ENCODE measurements at places on chromosomes 1 and 21.

DNA sequence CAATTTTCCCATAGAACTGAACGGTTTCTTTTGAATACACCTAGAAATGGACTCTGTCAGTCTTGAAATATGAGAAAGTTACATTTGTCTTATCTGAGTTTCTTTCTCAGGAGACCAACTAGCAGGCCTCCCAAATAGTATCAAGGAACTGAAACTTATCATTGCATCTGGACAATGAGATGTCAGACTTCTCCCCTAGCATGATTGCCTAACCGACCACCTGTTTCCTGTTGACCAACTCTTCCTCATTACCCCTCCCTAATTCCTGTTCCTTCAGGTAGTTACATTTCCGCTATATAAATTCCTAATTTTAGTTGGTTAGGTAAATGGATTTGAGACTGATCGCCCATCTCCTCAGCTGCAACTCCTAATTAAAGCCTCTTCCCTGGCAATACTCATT, 1587.3 kb downstream of the NCAM2 start:
- no peak for ATAC-seq

DNA sequence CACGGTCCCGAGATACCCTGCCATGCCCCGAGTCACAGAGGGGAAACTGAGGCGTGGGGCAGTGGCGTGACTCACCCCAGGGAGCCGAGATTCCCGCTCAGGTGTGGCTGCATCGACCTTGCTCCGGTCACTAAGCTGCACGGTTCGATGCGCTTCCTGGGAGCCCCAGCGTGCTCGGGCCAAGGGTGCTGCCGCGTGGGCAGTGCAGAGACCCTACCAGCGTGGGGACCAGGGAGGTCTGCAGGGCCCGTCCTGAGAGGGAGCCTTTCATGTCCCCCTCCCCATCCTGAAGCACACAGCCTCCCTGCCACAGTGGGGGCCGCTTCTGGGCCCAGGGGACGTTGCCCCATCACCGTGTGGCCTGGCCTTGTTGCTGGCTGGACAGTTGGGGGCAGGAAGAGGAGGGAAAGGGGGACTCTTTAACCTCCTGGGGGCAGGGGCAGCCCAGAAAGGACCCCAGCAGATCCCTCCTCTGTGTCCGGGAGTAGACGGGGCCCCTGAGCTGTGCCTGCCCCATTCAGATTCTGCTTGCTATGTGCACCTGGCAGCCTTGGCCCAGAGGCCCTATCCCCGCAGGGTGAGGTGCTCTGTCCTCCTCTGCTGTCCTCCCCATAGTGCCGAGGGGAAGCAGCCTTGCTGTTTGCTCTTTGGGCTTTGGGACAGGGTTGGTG, 52.3 kb downstream of the COL18A1 start:
- no peak for ATAC-seq

DNA sequence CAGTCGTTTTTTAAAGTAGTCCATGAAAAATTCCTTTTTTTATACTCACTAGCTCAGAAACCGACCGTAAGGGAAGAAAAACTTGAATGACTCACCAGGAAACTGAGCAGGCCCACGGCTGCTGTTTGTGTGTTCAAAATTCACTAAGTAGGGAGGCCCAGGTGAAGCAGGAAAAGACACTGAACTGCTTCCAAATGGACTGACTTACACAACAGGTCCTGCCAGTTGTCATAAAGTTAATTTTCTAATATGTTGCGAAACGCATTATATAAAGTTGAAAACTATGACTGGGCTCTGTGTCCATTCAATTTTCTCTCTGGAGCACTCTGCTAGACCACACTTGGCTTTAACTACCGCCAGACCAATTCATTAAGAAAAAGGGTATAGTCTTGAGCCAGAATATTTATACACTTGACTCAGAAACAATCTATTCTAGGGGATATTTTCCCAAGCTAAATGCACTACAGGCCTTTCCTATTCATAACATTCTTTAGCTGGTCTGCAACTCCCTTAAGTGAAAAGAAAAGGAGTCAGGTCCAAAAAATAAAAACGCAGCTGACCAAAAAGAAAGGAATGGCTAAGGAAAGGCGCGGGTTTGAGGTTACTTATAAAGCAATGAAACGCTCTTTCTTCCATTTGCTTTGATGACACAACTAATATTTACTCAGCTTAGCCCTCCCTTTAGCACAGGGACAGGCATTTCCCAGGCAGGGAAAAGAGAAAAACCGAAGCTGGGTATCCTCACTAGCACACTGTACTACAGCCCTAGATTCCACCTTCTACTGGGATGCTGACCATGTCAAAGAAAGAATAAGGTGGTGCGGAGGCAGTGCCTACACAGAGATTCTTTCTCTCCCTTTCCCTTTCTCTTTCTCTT, 306.3 kb upstream of the ESRRG start:
- no peak for ATAC-seq

GRCh38 chr1:60394436-60394835, 320.9 kb upstream of the C1orf87 start:
- ATAC-seq, result no peak

- ATAC-seq, result no peak
These were observed 2.1 kb upstream of the KCNA2 start for GRCh38 chr1:110608247-110608646.

DNA sequence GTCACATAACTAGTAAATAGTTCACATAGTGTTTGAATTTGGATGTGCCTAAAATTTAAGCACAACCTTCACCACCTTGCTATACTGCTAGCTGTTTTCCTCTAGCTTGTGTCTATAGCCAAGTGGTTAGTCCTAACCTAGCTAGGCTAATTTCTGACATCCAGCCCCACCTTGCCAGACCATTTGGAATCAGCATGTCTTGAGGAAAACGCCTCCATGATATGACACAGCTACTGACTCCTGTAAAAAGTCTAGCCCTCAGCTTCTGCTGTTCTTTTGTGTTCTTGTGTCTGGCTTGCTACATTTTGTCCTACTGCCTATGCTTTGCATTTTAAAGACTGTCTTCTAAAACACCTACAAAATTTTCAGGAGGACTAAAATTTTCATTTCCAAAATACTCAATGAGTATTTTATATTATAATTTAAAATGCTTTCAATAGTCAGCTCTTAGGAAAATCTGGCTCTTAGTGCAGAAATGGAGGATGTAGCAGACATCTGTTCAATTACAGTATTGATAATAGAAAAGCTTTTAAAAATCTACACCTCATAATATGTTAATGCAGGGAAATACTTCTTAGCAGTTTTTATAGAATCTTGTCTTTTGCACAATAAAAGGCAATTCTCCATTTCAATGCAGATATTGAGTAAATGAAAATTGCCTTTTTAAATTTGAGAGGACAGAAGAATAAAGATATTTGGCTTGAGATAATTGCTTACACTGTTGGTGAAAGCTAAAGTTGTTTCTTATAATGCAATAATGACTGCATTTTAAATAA, 160.8 kb upstream of the APP start:
- ATAC-seq, result no peak

GRCh38 chr1:76770979-76771378, 96.3 kb upstream of the ST6GALNAC5 start:
- ATAC-seq, result no peak

GRCh38 chr1:185565302-185565701, 168.9 kb upstream of the HMCN1 start:
- no peak for ATAC-seq

DNA sequence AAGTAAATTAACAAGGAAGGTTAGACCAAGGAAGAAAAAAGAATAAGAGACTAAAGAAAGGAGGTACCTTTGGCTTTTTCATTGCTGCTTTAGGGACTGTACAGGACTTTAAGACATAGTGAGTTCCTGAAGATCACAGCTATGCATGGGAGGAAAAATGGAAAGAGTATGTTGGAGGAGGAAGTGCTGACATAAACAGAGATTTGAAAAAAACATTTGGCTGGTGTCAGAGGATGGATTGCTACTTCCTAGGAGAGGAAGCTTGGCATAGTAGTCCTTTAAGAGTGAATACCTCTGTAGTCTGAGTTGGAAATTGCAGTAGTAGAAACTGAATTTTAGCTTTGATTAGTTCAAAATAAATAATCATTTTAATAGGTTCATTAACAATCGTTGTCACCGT, 398.4 kb downstream of the RYR2 start:
- ATAC-seq, result no peak

- ATAC-seq, result no peak
These were observed 20.7 kb downstream of the KCNA2 start for GRCh38 chr1:110585481-110585880.

- peak; percentile 55 for ATAC-seq
These were observed 18.1 kb downstream of the SAMSN1 start for GRCh38 chr21:14527696-14528652.

DNA sequence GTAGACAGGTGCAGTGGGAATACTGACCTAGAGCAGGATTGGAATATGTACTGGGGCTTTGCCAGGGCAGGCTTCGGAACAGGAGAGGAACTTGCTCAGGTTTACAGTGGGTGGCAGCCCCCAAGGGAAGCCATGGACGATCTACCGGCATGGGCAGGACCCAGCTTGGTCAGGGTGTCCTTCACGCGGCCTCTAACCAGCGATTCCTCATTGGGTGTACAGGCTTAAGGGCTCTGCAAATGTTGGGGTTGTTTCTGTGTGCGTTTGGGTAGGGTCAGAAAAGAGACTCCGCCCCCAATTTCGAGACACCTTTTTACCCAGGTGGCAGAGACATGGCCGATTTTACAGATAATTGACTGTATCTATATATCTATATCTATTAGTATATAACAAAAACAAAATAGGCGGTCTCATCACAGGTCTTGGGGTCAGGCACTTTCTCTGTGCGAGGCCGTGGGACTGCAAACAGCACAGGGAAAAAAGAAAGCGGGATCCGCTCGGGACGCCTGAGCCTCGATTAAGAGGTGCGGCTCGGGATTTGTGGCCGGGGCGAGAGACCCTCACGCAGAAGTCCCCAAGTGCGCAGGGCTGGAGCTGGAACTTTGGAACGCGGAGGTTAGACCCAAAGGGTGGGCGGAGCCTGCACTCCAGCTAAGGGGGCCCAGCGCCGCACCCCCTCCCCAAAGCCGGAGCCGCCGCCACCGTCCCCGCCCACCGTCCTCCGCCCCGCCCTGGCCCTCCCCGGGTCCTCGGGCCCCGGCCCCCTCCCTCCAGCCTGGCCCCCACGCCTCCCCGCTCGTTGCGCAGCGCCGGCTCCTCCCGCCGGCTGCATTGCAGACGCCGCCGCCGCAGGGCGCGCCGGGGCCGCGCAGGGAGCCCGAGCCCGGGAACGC, 67.5 kb upstream of the VAMP3 start:
- ATAC-seq, result no peak
